T-helper 2 cell treated with Interferon-gamma antibody and Interleukin-4, amounts not matched to agents 5 μg/mL and 100 μg/mL, for 36 hours (primary cell): ENCODE measurements at places on chromosomes 3 and 15.

GRCh38 chr15:48064421-48064820, 56.4 kb upstream of the SLC24A5 start:
- DNase-seq, result no peak

DNA sequence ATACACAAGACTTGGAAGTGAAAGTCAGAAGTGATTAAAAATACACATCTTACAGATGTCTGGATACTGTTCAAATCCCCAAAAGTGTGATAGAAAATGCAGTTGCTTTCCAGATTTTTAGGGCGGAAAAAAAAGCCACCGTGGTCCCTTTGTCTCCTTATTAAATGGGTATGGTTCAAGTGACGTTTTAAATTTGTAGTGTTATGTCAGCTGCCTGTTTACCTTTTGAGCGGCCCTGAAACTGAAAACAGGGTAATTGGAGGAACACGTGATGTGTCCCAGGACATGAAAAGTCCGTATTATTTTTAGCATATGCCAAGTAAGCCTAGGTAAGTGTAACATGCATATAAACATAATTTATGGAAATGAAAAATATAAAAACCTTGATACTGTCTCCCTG, 109.0 kb upstream of the PDZRN3 start:
- no peak for DNase-seq

- DNase-seq, result no peak
Observed at GRCh38 chr15:38377636-38378035, 76.3 kb upstream of the FAM98B start.

DNA sequence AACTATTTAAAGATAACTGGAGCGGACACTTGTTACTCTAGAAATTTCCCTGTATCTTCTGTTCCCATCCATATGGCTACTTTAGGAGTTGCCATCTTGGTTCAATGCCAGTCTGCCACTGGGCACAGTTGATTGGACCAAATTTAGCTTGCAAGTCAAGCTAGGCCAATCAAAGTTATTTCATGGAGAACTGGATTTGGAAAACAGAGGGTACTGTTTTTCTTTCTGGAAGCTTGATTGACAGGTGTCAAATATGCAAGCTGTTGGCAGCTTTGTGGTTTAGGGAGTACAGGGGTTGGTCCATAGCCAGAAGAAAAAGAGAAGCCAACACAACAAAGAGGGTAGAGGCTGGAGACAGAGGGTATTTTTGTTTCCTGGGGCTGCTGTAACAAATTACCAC, 33.4 kb upstream of the KLHL25 start:
- DNase-seq, result no peak

GRCh38 chr3:17149076-17149475, 264.3 kb downstream of the PLCL2 start:
- no peak for DNase-seq

DNA sequence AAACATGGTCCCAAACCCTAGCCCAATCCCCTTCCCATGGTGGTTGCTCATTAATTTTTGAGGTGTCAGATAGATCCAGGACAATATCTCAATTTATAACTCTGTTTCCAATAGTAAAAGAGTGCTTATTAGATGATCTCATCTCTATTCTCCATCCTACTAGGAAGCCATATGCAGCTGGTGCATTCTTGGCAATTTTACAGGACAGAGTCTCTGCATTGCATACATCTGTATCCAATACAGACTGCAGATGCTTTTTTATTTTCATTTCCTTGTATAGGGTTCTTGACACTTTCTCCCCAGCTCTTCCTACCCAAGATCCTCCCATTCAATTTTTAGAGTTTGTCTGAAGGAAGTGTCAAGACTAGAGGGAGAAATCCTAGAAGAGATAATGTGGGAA, 194.8 kb upstream of the DPH6 start:
- no peak for DNase-seq

DNA sequence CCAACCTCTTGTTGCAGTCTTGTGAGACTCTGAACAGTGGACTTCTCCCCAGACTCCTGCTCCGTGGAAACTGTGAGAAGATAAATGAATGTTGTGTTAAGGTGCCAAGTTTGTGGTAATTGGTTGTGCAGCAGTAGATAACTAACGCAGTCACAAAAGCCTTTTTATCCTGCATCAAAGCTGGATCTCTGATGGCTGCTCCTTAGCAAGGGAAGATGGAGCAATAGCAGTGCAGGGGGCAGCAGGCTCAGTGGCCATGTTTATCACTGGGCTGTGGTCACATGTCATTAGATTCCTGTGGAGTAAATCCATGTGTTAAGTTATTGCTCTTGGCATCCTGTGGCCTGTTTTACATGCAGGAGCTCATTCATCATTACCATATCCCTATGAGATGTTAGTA, 13.5 kb downstream of the CMTM7 start:
- DNase-seq, result no peak

DNA sequence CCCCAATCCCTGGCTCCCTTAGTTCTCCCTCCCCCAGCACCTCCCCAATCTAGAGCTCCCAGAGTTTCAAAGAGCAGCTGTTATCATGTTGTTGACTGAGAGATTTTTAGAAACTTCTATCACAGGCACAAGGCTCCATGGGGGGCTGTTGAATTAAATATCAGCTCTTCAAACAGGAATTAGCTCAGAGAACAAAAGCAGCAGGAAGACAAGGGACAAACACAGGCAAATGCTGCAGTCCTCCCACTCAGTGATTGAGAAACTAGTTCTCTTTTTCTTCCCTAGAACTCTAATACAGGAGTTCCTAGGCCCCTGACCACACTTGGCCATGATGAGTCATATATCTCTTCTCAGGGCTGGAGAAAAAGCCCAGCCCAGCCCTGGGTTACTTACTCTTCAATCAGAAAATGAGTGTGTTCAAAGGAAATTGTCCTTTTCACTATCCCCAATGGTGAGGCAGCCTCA, 262.1 kb downstream of the IGSF11 start:
- DNase-seq, result no peak

- peak; percentile 6 for DNase-seq
Observed at GRCh38 chr3:56467108-56467507, 1.2 kb downstream of the ERC2 start.

GRCh38 chr15:63072809-63073277, 30.3 kb downstream of the TPM1 start:
- no peak for DNase-seq

DNA sequence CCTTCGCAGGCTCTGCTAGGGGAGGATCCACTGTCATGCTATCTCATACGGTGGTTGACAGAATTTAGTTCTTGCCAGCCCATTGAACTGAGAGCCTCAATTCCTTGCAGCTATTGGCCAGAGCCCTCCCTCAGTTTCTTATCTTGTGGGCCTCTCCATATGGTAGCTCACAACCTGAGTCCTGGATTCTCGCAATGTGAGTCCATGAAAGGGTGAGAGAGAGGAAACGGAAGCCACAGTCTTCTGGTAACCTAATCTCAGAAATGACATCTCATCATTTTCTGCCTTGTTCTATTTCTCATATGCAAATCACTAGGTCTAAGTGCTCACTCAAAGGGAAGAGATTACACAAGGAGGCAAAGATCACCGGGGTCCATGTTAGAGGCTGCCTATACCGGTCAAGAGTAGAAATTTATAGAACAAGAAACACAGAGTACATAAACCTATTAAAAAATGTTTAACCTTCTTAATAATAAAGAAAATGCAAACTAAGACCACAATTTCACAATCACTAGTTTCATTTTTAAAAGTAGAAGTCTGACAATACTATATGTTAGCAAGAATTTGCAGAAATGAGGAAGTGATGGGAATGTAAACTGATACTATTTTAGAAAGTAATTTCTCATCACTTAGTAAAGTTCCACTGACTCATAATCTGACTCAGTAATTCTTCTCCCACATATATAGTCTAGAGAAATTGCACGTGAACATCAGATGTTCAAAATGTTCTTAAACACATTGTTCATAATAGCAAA, 378.4 kb upstream of the AGTR1 start:
- no peak for DNase-seq

- DNase-seq, result no peak
Observed at GRCh38 chr15:43487271-43487895, 5.6 kb downstream of the TP53BP1 start.

GRCh38 chr3:99976584-99976983, 137.7 kb downstream of the FILIP1L start:
- no peak for DNase-seq

- peak; percentile 5 for DNase-seq
Observed at GRCh38 chr3:129829640-129830039, 63.9 kb downstream of the TMCC1 start.

- no peak for DNase-seq
Observed at GRCh38 chr3:161406594-161407555, 35.6 kb upstream of the SPTSSB start.

DNA sequence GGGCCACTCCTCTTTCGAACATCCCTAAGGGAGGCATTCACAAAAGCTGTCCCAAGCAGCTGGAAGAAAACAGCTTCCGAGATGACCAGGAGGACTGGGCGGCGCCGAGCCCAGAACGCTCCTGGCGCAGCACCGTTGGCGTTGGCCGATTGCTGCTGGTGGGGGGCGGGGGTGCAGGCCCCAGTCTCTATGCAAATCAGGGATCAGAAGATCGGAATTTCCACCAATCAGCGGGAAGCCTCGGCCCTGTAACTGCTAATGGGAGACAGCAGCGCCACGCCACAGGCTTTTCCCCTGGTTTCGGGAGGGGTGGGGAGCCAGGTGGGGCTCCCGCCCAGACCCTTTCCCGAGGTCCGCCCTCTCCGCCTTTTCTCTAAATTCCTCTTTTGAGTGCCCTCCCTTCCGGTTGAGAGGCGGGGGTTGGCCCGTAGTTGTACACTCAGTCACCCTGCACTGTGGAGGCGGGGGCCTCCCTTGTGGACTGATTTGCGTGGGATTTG, 27.0 kb downstream of the HMCES start:
- DNase-seq, result peak; percentile 54

DNA sequence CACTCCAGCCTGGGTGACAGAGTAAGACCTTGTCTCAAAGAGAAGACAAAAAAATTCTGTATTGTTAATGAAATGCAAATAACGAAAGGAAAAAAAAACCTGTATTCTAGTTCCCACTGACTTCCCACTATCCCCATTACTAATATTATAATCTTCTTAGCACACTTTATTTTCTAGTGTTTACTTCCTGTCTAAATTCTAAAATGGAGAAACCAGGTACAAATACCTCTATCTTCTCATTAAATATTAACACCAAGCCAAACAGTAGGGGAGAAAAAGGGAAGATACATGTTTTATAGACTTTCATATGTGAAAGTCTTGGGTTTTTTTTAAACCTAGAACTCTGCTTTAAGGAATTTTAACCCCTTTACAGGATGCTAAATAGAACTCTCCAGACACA, 55.3 kb upstream of the PLXND1 start:
- DNase-seq, result no peak

DNA sequence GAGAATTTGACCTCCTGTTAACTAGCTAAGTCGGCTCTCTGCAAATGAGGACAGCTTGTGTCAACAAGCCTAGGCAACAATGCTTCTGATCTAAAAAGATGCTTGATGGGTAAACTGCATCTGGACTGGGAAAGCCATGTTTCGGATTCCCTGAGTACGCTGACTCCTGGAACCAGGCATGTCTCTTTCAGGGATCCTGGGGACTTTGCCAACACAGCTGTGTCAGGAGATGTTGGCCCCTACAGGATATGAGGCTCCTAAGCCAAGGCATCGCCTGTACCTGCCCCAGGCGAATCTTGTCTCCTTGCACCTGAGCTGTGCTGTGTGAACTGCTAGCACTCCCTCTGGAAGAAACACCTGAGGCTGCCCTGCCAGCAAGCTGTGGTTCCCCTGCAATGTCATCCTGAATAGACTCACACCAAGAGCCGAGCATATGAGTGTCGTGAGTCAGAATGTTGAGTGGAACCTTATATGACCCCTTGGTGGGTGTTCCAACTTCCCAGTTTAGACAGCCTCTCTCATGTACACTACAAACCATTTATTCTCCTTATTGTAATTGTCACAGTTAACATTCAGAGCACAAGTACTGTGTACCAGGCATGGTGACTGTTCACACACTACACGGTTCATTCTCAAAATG, 17.0 kb downstream of the EOGT start:
- no peak for DNase-seq

GRCh38 chr3:169591159-169591951, 72.2 kb downstream of the MECOM start:
- DNase-seq, result no peak
